ENCODE measurements at places on chromosomes 6 and 20. TPM values are rescaled to one million over a fixed set of nuclear protein-coding genes. Genes with fewer than 3 reads are reported as not detected.

Gene HDGFL1
- not detected for total RNA-seq

DNA sequence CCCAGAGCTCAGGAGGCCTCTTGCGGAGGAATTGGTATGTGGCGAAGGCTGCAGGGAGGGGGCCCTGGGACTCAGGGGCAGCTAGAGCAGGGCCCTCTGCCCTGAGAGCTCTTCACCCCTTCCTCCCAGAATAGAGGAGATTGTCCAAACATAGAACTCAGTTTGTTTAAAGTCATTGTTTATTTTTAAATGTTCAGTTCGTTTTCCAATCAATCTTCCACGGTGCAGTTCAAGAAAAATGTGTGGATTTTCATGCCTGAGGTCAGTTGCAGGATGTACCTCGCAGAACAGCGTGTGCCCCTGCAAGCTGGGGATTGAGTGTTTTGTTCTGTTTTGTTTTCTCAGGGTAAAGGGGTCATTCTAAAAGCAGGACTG lies 37.2 kb downstream of the MGME1 start:
- no peak for DNase-seq

Gene GPANK1
- 18.0 TPM for total RNA-seq

DNA sequence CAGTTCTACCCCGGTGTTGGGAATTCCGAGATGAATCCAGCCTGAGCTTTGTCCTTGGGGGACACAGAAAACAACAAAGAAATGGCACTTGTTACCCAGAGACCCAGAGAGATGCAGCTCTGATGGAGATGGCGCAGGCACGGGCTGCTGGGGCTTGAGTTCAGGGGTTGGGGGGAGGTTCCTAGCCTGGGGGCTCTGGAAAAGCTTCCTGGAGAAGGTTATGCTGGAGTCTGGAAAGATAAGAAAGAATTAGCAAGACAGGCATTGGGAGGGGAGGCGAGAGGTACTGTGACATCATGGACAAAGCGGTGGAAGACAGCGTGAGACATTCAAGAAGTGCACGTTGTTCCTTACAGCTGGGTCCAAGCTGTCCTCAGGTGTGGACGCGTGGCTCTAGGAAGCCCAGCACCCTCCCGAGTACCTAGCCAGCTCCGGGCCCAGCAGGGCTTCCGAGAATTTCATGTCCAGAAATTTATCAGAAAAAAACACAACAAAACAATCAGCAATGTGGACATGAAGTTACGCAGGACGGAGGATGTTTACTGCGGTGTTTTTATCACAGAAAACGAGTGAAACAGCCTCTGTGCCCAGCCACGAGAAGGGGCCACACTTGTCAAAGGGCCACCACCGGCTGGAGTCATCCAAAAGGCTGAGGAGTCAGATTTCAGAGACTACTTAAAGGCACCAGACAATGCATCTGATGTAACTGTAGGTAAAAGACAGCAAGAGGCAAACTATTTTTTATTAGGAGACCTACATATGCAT lies 39.5 kb downstream of the C20orf203 start:
- DNase-seq = no peak

- DNase-seq = no peak
These were observed 8.2 kb downstream of the SRXN1 start for GRCh38 chr20:644692-645317.

GRCh38 chr6:99821164-99821563 lies 172.9 kb downstream of the MCHR2 start:
- DNase-seq = no peak

GRCh38 chr6:9292975-9293374 lies 857.6 kb upstream of the SLC35B3 start:
- DNase-seq = no peak

Gene DDO
- 6.6 TPM for total RNA-seq

DNA sequence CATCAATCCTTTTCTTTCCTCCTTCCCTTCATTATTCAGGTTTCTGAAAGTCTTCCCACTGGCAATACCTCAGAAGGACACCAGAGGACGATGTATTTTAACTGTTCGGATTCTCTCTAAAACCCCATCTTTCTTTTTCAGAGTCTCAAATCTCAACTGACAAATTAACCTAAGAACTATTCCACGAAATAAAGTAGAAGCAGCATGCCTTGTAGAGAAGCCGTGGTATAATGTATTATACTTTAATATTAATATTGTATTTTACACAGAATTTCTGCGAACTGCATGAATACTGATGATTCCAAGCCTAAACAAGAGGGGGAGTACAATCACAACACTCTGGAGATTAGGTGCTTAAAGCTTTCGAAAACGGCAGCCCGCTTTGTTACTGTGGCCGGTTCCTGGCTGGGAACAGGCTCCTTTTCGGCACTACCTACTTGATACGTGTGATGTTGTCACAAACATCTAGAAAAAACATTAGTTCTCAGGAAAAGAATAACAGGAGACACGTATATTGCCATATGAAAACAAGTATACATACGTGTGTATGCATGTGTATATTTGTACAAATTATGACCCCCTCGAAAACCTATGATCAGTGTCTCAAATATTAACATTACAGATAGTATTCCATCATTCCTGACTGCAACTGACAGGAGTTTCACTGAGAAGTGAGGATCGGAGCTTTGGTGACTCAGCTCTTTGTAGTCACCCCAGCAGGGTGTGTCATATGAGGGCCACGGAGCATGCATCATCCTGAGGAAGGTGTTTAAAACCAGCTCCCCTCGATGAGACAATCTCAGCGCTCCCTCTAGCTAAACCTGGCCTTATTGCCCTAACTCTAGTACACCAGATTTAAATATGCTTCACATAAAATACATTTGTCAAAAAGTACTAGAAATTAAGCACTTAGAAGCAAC lies 319.7 kb upstream of the TCF21 start:
- DNase-seq = peak; percentile 83

- DNase-seq = no peak
These were observed 106.3 kb upstream of the KHDRBS2 start for GRCh38 chr6:62392291-62392690.

DNA sequence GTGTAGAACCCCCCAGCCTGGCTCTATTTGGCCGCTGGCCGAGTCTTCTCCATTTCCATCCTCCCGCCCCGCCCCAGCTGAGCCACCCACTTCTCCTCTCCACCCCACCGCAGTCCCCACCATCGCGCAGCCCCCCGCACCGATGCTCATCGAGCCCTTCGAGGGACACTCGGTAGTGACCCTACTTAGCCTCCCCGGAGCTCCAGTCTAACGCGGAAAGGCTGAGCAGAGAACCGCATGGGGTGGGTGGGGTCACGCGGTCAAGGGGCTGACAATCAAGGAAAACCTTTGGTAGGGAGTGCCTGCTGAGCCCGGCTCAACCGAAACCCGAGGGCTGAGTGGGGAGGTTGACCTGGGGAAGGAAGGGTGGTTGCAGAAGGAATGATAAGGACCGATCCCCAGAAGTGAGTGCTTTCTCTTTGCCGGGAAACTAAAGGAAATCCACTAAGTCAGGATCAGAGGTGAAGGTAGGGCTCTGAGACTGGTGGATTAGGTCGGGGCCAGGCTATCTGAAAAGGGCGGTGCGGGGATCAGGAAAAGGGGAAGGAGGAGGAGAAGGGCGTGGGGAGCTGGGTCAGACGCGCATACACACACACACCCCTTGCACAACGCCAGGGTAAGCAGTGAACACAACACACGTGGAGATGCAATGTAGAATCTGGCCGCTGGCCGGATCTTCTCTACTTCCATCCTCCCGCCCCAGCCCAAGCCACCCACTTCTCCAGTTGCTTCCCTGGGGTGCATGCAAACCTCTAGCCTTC lies 49.8 kb downstream of the CPXM1 start:
- DNase-seq = no peak

- DNase-seq = no peak
These were observed 30.8 kb upstream of the IER3 start for GRCh38 chr6:30775104-30775503.

DNA sequence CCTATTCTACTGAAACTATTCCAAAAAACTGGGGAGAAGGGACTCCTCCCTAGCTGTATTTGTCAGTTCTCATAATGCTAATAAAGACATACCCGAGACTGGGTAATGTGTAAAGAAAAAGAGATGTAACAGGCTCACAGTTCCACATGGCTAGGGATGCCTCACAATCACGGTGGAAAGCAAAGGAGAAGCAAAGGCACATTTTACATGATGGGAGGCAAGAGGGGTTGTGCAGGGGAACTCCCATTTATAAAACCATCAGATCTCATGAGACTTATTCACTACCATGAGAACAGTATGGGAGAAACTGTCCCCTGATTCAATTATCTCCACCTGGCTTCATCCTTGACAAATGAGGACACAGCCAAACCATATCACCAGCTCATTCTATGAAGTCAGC lies 111.2 kb upstream of the RIPOR2 start:
- no peak for DNase-seq

DNA sequence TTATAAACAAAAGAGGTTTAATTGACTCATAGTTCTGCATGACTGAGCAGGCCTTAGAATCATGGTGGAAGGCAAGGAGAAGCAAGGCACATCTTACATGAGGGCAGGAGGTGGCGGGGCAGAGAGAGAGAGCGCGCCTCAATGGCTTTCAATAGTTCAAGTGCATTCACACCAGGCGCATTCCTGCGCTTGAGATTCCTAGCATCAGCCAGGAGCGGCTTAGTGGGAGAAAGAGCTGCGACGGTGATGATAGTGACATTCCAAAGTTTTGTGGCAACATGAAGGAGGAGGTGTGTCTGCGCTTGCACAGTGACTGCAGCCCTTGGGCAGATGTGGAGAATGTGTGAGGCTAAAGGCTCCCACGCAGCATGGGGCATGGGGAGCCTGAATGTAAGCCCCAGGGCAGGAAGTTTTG lies 25.0 kb upstream of the EMILIN3 start:
- peak; percentile 48 for DNase-seq

DNA sequence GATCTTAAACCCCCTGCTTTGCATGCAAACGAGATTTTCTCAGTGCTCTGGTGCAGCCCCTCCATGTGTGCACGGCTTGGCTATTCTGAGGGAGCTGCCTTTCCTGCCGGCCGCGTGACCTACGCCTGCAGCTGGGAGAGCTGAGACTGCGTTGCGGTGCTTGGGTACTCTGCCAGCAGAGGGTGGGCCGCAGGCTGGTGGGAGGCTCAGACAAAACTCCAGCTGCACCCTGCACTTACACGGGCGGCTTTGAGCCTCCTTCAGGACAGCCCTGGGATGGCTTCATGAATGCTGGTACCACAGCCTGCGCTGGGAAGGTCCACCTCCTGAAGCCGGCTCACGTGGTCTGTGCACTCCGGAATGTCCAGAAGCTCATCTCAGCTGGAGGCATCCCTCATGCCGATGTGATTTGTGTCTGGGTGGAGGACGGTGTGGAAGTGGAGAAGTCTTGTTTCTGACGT lies 223.7 kb downstream of the DLL1 start:
- DNase-seq = peak; percentile 86

GRCh38 chr6:110180228-110181008 lies at the start of gene CDC40:
TSS of gene CDC40 (plus strand) at chr6:110180427. CDS start at chr6:110180445, 18 bp downstream.
- DNase-seq = no peak

- peak; percentile 63 for DNase-seq
These were observed 150.6 kb downstream of the QKI start for GRCh38 chr6:163565140-163565539.

Gene TJAP1
- total RNA-seq = 26.8 TPM

- DNase-seq = no peak
These were observed 2.4 kb upstream of the CST3 start for GRCh38 chr20:23640018-23640601.

- DNase-seq = peak; percentile 58
These were observed 58.0 kb downstream of the BLOC1S5 start for GRCh38 chr6:8006208-8006607.

DNA sequence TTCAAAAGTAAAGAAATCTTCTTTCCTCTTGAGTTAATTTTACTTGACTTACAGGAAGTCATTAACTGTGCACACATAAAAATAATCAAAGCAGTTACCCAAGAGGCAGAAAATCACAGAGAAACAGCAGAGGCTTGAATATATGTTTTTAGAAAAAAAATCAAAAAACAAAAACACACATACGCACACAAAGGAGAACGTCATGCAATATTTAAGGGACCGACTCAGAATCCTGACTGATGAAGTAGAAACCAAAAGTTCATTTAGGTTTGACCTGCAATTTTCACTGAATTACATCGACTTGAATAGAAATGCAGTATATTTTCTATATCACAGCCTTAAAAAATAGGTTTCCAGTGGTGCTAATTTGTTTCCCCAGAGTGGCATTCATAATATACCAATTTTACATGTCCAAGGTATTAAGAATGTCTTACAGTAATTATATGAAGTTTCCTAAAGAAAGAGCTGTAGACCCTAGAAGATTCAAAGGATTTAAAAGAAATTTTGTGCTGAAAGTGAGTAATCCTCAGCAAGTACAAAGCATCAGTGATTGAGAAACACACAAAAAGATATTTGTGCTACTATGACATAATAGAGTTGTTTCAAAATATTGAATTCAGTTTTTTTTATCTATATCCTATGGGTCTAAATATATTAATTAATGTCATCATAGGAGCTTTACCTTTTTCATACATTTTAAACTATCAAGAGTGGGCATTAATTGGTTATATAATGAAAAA lies 358.5 kb upstream of the RUNX2 start:
- no peak for DNase-seq

Gene RAMACL
- 3.4 TPM for total RNA-seq

DNA sequence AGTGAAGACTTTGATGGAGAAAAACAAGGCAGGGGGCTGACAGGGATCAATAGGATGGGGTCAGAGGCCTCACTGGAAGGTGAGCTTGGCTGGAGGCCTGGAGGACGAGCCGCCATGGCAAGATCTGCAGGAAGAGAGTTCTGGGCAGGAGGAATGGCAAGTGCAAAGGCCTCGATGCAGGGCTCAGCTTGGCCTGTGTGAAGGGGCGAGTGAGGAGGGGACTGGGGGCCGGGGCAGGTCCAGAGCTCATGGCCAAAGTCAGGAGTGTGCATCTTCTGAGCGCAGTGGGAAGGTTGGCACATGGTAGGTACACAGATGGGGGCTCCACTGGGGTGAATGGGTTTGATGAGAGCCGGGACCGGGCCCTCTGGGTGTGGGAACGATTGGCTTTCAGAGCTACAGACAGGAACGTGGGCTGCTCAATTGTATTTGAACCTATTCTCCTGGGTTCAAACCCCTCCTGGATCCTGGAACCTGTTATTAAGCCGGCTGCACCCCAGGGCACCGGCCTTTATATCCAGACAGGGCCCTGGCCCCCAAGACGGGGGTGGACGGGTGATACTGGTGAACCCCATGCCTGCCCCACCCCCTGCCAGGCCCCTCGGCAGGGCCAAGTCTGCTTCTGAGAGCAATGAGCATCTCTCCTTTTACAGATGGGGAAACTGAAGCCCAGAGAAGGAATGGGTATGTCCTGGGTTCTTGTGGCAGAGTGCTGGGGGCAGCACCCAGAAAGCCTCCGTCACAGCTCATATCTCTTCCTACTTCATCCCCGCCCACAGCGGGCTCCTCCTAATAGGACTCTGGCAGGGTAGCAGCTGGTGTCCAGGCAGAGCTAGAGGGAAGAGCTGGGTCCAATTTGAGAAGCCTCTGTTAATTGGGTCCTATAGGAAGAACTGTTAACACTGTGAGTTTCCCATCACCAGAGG lies 106.1 kb downstream of the CEBPB start:
- DNase-seq = no peak

Gene EHMT2
- total RNA-seq = 37.4 TPM
